ENCODE measurements at places on chromosomes 16 and 17.

GRCh38 chr17:62705778-62706597 lies 78.5 kb downstream of the MRC2 start:
- DNase-seq: peak; percentile 13

- no peak for DNase-seq
Observed at GRCh38 chr17:40361063-40361924, 3.2 kb downstream of the GJD3 start.

- no peak for DNase-seq
Observed at GRCh38 chr17:57099165-57099564, 14.1 kb downstream of the AKAP1 start.

GRCh38 chr17:45384047-45384788 lies 48.5 kb downstream of the ARHGAP27 start:
- no peak for DNase-seq

GRCh38 chr16:66088681-66089080 lies 277.8 kb upstream of the CDH5 start:
- DNase-seq: no peak

- DNase-seq: peak; percentile 26
Observed at GRCh38 chr16:52861614-52862022, 191.1 kb downstream of the CHD9NB start.

DNA sequence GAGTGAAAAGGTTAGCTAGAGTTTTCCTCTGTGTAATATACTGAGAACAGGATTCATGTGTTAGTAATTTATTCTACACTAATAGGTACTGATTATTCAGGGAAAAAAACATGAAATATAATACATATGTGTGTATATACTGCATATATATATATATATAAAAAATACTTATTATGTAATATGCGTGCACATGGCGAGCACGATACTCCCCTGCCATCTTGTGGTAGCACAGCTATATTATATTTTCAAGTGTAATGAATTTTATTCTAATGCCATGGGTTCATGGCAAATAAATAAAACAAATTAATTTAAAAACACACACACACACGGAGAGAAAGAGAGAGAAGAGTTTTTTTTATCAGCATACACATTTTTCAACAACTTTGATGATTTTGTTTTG lies 460.6 kb downstream of the KCNJ2 start:
- no peak for DNase-seq

DNA sequence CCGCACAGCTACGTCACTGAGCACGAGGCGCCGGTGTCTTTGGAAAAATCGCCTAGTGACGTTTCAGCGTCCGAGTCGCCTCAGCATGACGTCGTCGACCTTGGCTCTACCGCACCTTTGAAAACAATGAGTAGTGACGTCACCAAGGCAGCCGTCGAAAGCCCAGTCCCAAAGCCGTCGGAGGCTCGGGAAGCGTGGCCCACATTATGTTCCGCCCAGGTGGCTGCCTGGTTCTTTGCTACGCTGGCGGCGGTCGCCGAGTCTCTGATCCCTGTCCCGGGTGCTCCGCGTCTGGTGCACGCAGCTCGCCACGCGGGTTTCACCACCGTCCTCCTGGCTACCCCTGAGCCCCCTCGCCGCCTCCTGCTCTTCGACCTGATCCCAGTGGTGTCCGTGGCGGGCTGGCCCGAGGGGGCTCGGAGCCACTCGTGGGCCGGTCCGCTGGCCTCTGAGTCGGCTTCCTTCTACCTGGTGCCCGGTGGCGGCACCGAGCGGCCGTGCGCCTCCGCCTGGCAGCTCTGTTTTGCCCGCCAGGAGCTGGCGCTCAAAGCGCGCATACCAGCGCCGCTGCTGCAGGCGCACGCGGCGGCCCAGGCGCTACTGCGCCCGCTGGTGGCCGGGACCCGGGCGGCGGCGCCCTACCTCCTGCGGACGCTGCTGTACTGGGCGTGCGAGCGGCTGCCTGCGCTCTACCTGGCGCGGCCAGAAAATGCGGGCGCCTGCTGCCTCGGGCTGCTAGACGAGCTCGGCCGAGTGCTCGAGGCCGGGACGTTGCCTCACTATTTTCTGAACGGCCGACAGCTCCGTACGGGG lies 1.5 kb downstream of the TMEM102 start:
- peak; percentile 52 for DNase-seq

DNA sequence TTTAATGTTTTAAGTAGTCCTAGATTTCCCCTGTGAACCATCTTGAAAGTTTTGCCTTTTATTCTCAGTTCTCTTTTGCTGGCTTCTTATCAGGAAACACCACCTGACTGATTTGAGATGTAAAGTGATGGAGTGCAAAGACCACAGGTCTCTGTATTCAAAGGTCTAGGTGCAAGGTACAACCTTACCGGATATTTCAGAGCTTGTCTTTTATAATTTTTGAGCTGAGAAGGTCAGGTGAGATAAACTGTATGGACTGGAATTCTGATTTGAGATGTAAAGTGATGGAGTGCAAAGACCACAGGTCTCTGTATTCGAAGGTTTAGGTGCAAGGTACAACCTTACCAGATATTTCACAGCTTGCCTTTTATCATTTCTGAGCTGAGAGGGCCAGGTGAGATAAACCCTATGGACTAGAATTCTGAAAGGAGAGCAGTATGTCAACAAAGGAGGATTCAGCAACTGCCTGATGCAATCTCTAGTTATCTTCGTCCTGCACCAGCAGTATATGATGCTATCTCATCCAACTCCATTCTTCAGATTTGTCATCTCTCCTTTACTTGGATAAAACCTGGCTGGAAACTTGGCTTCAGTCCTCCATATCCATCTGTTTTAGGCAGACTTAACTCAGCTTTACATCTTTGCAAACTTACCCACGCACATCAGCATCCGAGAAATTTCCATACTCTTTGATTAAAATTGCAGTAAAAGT lies 64.3 kb downstream of the CENPV start:
- no peak for DNase-seq

GRCh38 chr16:86584726-86585721 lies 6.7 kb downstream of the FOXL1 start:
- DNase-seq: no peak

- no peak for DNase-seq
Observed at GRCh38 chr16:86231321-86231995, 278.9 kb upstream of the FOXF1 start.

DNA sequence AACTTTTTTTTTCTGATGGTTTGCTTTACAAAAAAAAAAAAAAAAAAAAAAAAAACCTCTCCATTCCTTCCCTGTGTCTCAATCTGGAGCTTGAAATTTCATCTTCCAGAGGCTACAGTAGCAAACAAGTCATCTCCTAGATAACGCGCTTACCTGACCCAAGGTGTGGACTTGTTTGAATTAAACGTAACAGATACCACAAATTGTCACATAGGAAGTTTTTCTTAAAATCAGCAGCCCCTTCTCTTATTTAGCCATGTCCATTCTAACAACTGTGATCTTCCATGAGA lies 2.0 kb downstream of the STAT5B start:
- DNase-seq: no peak

- DNase-seq: peak; percentile 77
Observed at GRCh38 chr16:1414532-1415260, at the start of gene UNKL. Gene UNKL, minus strand, starts transcription at chr16:1414704. Its CDS starts 13 bp downstream, at chr16:1414691.

DNA sequence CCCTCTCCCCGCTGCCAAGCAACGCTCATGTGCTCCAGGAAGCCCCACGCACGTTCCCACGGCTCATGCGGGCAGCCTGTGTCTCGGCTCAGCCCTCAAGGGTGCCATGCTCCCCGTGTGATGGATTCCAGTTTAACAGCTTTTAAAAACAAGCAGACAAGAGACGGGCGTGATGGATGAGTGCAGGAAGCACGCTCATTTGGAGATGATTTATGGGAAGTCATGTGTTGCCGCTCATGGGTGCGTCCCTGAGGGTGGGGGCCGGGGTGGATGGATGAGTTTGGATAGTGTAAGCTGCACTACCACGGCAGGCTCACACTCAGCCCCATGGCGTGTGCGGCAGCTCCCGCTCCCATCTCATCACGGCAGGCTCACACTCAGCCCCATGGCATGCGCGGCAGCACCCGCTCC lies 132.8 kb downstream of the RBFOX3 start:
- DNase-seq: no peak

DNA sequence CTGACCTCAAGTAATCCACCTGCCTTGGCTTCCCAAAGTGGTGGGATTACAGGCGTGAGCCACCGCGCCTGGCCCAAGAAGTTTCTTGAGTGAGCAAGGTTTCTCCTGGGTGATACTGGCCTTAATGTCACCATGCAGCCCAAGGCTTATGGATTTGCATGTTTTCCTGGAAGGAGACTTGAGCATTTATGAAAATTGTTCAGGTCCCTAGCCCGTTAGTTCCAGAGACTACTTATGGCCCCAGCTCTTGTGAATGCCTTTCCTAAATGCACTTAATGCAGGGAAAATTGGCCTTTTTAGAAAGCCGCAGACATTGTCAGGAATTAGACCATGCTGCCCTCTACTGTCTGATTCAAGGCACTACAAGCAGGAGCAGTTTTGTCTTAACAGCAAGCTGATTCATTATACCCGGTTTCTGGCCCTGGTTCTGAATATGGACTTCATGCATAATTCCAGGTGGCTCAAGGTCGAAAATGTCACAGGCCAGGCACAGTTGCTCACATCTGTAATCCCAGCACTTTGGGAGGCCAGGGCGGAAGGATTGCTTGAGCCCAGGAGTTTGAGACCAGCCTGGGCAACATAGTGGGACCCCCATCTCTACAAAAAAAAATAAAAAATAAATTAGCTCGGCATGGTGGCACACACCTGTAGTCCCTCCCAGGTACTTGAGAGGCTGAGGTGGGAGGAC lies 91.3 kb downstream of the SNX29 start:
- DNase-seq: peak; percentile 73
